ENCODE measurements at places on chromosomes 7 and 10. TPM values are rescaled to one million over a fixed set of nuclear protein-coding genes. Genes with fewer than 3 reads are reported as not detected.

- DNase-seq = no peak
Observed at GRCh38 chr10:70085975-70086613, 33.4 kb downstream of the MACROH2A2 start.

GRCh38 chr7:1013581-1013980 lies 30.6 kb downstream of the CYP2W1 start:
- DNase-seq = no peak

GRCh38 chr7:19747740-19748339 lies 25.6 kb downstream of the TMEM196 start:
- no peak for DNase-seq

GRCh38 chr10:79401015-79401921 lies 44.2 kb downstream of the ZCCHC24 start:
- DNase-seq = no peak

DNA sequence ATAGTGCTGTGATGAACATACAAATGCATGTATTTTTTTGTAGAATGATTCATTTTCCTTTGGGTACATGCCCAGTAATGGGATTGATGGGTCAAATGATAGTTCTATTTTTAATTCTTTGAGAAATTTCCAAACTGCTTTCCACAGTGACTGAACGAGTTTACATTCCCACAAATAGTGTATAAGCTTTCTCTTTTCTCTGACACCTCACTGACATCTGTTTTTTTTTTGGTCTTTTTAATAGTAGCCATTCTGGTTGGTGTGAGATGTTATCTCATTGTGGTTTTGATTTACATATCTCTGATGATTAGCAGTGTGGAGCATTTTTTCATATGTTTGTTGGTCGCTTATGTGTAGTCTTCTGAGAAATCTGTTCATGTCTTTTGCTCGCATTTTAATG lies 195.0 kb upstream of the AGK start:
- no peak for DNase-seq

GRCh38 chr7:22733761-22734160 lies 6.8 kb downstream of the IL6 start:
- no peak for DNase-seq

DNA sequence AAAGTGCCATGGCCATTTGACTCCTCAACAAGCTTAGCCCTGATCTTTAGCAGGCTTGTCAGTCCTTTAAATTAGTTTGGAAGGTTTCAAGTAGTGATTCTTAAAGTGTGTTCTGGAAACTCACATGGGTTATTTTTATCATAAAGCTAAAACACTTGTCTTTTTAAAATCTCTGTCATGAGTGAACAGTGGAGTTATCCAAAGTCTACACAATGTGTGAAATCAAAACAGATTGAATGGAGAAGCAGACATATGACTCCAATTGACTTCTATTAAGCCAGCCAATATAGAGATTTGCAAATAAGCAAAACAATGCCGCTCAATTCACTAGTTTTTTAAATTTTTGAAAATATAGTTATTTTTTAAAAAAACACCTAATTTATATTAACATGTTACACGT lies 53.3 kb upstream of the SORCS3 start:
- DNase-seq = no peak

DNA sequence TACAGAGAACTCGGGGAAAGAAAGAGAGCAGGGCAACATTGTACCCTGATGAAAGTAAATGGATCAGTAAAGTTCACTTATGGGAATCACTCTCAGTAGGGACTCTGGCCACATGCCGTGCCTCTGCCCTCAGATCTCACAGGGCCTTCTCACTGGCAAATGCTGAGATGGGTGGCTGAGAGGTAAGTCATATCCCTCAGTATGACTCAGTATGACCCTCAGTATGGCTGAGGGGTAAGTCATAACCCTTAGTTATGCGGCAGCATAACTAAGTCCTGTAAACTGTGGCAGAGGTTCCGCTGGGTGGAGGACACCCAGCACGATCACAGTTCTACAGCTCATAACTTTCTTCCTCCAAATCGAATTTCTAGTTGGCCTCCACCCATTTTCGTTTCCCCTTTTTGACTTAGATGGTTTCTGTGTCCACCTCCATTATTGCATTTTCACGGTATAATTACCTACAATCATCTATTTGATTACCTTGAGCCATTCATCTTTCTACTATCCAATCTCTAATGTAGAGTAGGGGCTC lies 26.5 kb upstream of the WNT16 start:
- DNase-seq = no peak

DNA sequence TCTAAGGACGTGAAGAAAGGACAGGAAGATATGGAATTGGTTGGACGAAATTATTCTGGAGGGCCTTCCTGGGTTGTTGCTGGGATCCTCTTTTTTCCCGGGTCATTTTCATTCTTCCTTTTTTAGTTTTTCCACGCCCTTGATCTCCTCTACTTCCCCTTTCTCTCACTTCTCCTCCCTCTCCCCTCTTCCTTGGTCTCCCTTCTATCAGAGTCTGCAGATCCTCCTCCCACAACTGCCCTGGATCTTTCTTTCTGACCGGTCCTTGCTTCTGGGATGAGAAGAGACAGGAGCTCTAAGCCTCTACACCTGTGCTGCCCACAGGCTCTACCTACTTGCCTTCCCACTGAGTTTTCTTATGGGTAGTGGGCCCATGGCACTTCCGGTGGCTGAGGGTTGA lies 103.7 kb upstream of the RELN start:
- DNase-seq = no peak

- no peak for DNase-seq
Observed at GRCh38 chr7:76246804-76247389, 45.2 kb downstream of the SRRM3 start.

The AQP1 gene
- 3.9 TPM for polyA plus RNA-seq

The TNS3 gene
- 94.2 TPM for polyA plus RNA-seq

The CALML5 gene
- not detected for polyA plus RNA-seq

The KBTBD2 gene
- polyA plus RNA-seq = 12.6 TPM

The IL2RA gene
- not detected for polyA plus RNA-seq
